ENCODE measurements at places on chromosomes 5 and 9.

GRCh38 chr9:115250621-115251032 is 132.7 kb upstream of the TNC start:
- peak; percentile 61 for DNase-seq

- DNase-seq, result no peak
These were observed 17.2 kb downstream of the NR5A1 start for GRCh38 chr9:124490004-124490403.

GRCh38 chr5:115599924-115600323 is 2.4 kb downstream of the TICAM2 start:
- no peak for DNase-seq

DNA sequence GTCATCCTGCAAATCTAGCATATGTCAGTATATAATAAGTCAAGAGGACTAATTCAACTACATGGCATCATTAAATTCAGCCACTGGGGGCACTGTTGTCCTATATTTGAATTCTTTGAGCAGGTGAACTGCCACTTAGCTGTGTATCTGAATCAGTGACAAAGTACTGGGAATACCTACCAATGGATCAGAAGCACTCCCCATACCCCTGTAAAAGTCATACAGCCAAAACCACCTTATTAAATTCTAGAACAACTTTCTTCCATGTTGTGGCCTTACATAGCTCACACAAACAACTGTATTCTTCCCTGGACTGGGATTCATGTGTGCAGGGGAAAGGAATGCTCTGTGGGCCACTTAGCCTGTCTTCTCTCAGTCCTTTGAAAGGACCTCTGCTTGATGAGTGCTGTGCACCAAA is 57.4 kb upstream of the PLPP6 start:
- no peak for DNase-seq

DNA sequence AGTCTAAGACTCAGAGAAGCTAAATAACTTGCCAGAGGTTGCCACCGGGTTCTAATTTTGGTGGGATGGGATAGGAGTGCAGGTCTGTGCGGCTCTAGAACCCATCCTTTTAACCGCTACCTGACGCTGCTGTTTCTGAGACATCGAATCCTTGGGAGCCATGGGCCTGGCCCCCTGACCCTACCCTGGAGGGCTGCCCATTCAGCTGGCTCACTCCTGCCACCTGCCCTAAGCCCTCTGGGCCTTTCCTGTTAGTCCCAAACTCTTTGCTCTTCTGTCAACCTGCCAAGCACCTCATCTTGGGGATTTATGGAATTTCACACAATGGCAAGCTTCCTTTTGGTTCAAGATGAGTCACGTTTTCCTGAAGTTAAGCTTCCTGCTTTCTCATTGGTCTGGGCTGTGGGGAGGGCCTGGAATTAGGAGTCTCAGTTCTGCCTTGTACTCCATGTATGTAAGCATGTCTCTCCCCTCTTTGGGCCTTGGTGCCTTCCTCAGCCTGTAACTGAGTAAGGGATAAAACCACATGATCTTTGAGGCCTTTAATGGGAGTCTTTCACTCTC is 26.6 kb downstream of the ENHO start:
- DNase-seq, result no peak

GRCh38 chr9:4293293-4293941 is 6.5 kb downstream of the GLIS3 start:
- DNase-seq, result peak; percentile 92

GRCh38 chr9:2281031-2281802 is 266.1 kb downstream of the SMARCA2 start:
- DNase-seq, result no peak

DNA sequence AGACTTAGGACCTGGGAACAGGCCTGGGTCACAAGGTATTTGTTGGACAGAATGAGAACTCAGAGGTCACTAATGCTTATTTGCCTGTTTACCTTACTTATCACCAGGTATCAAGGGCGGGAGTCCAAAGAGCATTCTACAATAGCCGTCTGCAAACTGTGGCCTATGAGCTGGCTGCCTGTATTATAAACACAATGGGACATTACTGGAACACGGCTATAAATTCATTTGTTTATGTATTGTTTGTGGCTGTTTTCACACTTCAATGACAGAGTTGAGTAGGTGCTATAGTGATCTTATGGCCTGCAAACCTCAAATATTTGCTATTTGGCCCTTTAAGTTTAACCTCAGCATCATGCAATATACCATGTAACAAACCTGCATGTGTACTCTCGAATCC is 76.6 kb upstream of the ASTN2 start:
- no peak for DNase-seq

- no peak for DNase-seq
These were observed 111.5 kb upstream of the CCDC152 start for GRCh38 chr5:42645138-42645537.

GRCh38 chr9:123880420-123880819 is 49.5 kb downstream of the DENND1A start:
- no peak for DNase-seq

DNA sequence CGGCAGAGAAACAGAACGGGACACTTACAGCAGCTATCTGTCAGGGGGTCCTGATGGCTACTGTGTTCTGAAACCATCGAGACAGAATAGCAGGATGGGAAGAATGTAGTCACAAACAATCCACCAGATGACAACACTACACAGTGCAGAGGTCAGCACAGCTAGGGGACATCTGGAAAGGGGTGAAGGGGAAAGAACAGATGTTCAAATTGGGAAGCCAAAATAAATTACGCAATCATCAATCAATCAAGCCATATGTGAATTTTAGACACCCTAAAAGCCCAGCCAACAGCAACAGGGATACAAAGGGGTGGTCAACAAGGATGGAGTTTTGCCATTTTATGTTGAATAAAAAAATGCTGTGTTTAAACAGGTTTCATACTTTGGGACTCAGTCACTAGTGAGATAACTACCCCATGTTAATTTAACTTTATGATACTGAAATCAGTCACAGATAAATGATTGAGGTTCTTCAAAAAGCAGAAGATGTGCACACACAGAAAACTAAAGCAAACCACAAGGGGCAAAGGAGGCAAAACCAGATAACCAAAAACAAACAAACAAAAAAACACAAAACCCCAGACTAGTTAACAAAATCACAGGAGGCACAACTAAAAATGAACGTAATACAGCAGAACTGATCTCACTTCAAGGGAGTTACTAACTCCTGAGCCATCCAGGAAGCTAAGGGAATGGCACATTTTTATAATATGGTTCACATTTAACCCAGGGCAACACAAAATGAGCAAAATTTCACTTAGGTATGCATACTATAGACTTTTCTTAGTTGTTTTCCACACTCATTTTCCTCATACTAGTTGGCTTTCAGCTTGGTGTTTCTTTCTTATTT is 65.9 kb downstream of the HABP4 start:
- no peak for DNase-seq

DNA sequence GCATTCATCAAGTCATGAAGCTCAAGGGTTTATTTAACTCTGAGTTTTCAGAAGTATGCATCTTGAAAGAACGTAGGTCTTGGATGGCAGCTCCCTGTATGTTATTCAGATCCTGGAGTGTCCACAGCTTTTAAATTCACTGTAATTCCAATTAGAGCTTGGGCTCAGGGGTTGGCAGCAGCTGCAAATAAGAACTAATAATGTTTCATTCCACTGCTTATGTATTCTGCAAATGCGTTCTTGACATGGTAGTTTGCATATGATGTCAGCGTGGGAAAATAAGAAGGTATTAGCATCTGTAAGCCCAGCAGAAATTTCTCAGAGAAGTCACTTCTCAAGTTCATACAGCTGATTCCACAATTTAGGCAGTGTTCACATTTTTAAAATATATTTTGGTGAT is 58.4 kb downstream of the RORB start:
- no peak for DNase-seq

- no peak for DNase-seq
These were observed 3.4 kb downstream of the PLK2 start for GRCh38 chr5:58456486-58456885.

DNA sequence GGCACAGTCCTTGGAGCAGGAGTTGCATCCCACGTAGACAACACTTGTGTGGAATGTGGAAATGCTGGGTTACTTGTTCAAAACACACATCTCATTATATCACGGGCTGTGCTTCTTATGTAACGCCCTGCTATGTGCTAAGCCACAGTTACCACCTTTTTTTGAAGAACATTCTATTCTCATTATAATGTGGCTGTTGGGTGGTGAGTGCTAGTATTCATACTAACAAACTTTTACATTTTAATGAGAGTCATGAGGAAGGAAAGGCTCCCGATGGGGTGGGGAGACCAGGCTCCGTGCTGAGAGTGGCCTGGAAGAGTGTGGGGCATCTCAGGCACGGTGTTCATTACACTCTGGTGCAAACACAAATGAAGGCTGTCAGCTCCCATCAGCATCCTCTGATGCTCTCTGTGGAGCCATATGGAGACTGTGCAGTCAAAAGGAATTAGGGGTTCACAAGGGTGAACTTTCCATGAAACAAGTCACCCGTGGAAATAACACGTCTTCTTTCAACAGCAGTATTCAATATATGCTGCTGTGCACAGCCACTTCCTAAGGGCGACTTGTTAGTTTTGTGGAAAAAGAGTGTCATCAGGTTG is 153.1 kb upstream of the RAPGEF1 start:
- no peak for DNase-seq

DNA sequence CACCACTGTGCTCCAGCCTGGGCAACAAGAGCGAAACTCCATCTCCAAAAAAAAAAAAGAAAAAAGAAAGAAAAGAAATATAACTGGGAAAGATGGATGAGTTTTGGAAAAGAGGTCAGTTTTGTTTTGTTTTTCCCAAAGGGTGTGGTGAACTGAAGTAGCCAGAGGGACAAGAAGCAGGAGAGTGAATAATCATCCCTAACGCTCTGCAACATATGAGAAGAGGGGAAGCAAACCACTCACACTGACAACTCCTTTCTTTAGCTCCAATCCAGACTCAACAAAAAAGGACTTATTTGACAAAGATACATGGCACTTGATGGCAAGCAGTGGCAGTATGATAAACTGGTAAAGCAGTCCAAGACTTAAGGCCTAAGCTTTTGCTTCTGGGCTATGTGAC is 176.1 kb upstream of the HMHB1 start:
- DNase-seq, result no peak

DNA sequence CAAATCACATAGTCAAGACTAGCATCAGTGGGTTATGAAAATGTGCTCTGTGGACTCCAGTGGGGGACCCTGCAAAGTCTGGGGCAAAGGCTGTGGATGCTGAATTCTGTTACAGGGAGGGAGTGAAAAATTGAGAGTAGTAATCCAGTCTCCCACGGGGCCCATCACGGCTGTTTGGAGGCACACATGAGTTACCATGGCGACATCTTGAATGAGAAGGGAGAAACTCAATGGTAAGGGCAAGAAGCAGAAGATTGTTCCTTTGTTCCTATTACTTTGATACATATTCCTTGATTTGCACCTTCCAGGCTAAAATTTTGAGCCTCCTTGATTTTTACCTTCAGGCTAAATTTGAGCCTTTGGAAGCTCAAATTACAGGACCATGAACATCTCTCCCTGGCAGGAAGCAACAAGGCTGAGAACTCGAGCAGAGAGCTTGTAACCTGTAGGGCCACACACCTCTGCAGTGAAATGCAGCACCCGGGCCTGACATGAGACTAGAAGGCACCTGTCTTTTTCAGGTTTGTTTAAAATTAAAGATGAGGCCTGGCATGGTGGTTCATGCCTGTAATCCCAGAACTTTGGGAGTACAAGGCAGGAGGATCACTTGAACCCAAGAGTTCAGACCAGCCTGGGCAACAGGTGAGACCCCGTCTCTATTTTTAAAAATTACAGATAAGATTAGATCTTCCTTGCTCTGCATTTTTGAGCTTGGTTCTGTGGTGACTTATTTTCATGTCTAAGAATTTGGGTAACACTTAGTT is 31.0 kb upstream of the ZFR start:
- no peak for DNase-seq

- no peak for DNase-seq
These were observed 593.5 kb downstream of the CETN3 start for GRCh38 chr5:89816038-89816437.

DNA sequence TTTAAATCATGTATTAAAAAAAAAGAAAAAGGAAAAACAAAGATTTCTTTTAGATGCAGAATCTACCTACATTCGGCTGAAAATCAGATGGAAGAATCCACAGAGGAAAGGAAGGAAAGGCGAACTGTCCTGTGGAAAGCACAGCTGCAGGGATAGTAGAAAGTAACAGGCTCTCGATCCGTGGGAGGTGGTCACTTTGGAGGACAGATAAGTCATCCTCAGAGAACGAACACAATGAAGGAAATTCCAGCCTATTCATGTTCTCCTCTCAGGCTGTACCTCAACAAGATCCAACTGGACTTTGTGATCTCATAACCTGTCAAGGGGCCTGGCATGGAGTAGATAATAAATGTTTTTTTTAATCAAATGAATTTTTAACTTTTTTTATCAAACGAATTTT is 72.8 kb downstream of the NR6A1 start:
- DNase-seq, result no peak

- DNase-seq, result no peak
These were observed 33.6 kb upstream of the HSD17B4 start for GRCh38 chr5:119418606-119419100.

DNA sequence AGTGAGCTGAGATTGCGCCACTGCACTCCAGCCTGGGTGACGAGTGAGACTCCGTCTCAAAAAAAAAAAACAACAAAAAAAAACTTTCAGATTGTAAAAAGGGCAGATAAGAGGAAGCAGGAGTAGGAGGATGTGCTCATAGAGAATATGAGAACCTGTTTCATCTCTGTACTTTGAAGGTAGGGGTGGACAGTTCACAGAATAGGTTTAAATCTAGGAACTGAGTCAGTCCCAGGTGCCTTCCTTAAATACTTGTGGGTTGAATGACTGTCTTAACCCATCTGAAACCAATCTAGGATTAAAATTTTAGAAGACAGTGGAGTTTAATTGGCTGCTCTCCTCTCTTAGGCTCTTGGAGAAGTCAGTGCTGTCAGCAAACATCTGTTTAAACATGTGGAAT is 12.4 kb downstream of the POLK start:
- DNase-seq, result no peak

DNA sequence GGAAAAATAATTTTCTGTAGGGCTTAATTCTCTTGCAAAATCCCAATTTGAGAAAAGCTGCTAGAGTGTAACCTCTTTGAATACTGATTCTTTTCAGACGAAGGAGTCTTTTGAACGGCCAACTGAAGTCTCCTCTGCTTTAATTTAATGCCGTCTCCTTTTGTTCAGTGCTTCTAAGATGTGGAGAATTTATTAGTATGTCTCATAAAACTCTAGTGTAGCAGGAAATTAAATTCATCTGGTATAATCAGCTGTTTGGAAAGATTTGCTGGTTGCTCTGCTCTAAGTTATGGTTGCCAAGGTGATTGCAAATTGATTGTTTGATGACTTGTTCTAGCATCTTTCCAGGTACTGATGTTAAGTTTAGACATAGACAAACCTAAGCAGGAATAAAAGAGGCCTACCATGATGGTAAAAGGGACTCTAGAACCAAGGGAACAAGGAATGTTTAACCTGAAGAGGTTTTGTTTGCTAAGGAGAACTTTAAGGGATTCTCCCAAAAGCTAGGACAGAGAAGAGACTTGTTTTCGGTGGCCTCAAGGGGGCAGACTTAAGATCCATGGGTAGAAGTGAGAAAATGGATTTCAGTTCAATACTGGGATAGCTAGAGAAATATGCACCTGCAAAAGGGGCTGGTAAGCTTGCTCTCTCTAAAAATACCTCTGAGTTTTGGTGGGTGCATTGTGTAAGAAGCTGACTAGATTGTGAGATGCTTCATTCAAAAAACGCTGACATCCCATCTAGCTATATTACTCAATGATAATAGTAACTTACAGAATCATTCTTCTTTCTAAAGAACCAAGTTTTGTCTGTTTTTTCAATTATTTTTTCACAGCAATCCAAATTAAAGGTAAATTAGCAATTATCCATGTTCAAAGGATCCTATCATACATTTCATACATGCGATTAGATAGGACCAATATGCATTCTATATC is 5.7 kb upstream of the ADRB2 start:
- DNase-seq, result no peak

- DNase-seq, result no peak
These were observed 19.6 kb upstream of the FOCAD start for GRCh38 chr9:20664501-20664900.
